Stimulated activated CD4-positive, alpha-beta T cell treated with anti-CD3 and anti-CD28 coated beads, Interleukin-1b, Interleukin-23, amount 100 ng/mL, for 24 hours (primary cell): ENCODE measurements at places on chromosomes 5 and 9.

GRCh38 chr5:92835712-92836111 is 745.3 kb downstream of the NR2F1-AS1 start:
- no peak for DNase-seq

DNA sequence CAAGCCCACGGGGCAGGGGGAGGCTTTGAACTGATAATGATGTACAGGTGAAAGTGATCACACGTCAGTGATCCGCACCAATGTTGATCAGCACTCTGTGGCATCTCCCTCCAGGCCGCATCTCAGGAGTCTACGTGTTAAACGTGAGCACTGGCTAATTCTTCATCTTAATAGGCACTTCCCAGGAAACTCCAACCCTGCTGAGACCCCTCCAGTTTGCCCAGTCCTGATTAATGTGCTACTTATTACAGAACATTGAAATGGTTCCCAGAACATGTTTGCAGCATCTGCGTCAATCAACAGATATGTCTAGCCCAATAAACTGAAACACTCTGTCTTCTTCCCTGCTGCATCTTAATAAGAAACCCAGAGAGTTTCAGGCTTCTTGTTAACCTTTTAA is 298.4 kb downstream of the DEPDC1B start:
- no peak for DNase-seq

- DNase-seq, result no peak
These were observed 586 bp upstream of the FCHO2 start for GRCh38 chr5:72955143-72955767.

DNA sequence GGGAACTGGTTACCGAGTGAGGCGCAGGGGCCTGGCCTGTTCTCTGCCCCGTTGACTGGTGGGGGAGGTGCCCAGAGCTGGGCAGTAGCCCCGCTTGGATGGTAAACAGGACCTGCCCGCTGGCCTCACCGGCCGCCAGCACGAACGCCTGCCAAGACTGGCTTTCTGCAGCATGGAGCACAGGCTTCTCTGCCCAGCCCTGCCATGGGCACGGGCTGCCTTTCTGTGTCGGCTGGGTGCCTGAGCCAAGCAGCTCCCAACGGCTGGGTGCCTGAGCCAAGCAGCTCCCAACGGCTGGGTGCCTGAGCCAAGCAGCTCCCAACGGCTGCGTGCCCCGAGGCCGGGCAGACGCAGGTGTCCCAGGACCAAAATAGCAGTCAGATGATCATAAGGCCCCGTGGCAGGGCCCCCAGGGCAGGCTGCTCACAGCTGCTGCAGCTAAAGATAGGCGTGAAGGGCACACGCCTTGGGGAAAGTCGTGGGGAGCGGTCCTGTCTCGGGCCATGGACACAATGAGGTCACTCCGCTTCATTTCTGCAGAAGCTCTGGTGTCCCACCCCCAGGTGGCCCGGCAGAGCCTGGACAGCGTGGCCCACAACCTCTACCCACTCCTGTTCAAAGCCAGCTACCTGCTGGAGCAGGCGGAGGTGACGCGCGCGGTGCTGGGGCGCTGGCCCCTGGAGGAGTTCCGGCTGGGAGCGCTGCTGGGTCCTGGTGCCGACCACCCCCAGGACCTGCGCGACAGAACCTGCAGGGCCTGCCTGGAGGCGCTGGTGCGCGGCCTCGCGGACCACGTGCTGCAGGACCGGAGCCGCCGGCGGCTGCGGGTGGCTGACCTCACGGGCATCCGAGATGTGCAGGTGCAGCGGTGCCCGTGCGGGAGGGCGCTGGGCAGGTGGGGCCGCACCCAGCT is at the start of gene LRRC14B:
Gene LRRC14B, plus strand, starts transcription at position 460 of the 913 bp plus-strand sequence. Its CDS starts 44 bp downstream, at position 504.
- DNase-seq, result no peak

DNA sequence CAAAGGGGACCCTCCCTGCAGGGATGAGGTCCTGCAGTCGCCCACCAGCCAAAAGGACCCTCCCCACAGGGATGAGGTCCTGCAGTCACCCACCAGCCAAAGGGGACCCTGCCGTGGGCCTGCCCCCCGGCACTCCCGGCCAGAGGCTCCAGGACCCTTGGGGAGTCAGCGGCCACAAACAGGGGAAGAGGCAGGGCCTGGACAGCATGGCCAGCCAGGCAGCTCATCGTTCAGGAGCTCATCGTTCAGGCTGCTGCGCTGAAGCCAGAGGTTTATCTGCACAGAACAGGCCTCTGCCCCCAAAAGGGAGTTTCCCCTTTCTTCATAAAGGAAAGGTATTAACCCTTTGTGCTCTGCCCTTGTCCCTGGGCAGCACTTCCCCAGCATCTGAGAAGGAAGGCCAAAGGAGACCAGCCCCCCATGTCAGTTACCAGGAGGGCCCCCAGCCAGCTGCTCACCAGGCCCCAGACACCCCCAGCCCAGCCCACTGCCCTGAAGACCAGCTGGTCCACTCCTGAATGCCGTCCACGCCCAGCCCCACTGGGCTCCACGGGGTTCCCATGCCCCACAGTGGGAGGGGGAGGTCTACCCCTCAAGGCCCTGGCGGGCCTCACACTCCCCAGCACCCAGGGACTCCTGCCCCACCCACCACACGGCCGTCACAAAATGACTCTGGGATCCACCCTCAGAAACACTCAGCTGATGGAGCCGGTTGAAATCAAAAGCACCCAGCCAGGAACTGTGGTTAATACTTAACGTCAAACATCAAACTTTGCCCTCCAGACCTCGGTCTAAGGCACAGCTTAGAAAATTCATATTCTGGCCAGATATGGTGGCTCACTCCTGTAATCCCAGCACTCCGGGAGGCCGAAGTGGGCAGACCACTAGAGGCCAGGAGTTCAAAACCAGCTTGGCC is 6.3 kb downstream of the SLC12A7 start:
- no peak for DNase-seq

GRCh38 chr9:135992486-135993408 is 31.6 kb upstream of the UBAC1 start:
- DNase-seq, result no peak

- no peak for DNase-seq
These were observed 37.8 kb upstream of the ARRDC3 start for GRCh38 chr5:91420879-91421278.

DNA sequence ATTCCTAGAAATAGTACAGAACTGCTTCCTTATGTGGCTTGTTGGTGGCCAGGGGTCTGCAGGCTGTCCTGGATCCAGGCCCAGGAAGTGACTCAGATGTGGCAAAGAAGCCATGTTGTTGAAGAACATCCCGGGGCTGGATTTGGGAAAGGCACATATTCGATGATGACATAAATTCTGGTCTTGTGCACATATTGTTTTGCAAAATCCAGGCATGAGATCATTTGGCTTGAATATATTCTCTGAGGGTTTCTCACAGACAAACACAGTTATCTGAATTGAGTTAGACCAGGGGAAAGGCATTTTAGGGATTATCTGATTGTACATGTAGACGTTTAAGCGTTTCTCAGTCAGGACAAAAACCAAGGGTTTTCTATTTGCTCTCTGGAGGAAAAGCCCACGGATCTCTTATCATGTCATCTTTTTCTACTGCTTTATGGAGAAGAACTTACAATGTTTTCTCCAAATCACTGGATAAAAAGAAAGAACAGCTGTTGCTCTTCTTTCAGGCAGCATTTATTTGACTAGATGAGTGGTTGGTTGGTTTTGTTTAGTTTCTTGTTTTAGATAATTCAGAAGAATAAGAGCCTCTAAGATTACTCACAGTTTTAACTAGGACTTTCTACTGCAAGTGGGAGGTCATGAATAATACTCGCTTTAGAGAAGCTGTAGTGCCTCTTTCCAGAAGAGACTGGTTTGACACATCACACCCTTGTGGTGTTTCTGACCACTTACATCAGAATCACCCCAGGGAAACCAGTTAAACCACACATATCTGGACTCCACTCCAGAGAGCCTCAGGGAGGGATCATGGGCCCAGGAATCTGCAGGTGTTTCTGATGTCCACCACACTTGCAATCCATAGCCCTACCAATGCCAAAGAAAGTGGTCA is 29.5 kb upstream of the LHFPL2 start:
- DNase-seq, result no peak

GRCh38 chr9:130927995-130928900 is 10.8 kb downstream of the FIBCD1 start:
- no peak for DNase-seq

DNA sequence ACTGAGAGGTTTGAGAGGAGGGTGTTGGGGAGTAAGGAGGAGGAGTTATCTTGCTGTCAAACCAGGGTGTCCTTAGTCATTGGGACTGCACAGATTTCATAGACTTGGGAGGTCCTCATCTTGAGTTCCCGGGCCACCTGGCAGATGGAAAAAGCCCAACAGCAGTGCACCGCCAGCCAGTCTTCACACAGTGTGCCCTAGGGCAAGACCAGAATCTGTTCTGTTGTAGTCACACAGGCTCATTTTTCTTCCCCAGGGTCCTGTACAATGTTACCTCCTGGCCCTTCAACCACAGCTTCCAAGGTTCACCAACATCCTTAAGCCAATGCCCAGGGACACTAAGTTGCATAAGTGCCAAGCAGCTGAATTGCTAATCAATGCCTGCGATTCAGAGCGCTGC is 21.0 kb downstream of the PLAC8L1 start:
- DNase-seq, result no peak

- DNase-seq, result no peak
These were observed 167.2 kb downstream of the C9orf152 start for GRCh38 chr9:110040788-110041187.

DNA sequence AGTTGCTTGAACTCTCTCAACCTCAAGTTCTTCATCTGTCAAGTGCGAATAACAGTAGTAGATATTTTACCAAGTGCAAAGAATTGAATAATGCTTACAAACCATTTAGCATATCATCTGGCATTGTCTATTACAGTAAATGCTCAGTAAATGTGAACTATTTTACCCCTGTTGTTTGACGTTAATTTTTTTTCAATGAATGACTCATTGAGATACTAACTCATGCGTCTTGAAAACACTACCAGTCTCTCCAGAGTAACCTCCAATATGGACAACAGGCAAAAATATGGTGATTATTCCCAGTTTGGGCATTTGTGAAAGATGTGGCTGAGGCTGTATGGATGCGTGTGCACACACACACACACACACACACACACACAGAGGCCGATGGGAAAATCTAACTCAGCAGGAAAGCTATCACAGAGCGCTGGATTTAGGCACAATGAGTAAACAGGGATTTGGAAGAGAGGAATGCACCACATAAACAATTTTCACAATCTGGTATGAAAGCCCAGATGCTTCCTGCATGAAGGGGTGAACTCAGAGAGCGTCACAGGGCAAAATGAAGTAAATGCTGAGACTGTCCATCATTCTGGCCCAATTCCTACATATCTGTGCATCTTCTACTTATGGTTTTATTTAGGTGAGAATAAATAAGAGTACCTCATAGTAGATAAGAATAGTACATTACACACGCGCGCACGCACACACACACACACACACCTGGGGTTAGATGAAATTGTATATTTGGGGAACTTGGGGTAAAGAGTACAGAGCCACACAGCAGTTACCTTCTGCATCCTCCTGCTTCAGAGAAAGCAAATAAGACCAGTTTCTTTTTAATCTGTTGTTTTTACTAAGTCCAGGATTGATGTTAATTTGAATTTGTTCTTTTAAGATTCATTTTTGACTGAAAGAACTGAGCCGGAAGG is 128.7 kb downstream of the PALM2AKAP2 start:
- DNase-seq, result no peak
